Stimulated activated CD4-positive, alpha-beta T cell treated with anti-CD3 and anti-CD28 coated beads, Interleukin-4, amount 100 ng/mL, for 4 hours (primary cell): ENCODE measurements at places on chromosomes 11 and 22.

DNA sequence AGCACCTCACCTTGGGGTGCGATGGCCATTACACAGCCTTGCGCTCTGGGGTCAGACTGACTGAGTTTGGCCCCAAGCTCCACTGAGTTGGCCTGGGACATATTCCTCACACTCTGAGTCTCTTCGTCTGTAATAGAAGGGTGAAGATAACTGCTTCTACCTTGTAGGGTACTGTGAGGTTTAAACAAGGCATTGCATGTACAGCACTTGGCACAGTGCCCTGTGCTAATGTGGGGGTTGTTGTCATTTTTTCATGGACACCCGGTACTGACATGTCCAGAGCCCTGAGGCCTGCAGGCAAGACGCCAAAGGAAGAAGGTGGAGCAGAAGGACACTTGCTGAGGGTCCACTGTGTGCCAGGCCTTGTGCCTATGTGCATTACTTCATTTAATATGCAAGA lies 50.7 kb downstream of the OTOG start:
- DNase-seq = no peak

- no peak for DNase-seq
Observed at GRCh38 chr22:38111925-38112355, 1.5 kb upstream of the BAIAP2L2 start.

- DNase-seq = no peak
Observed at GRCh38 chr11:32396331-32396730, 39.0 kb downstream of the WT1 start.

GRCh38 chr22:26481112-26481693 lies 2.4 kb downstream of the HPS4 start:
- DNase-seq = no peak

DNA sequence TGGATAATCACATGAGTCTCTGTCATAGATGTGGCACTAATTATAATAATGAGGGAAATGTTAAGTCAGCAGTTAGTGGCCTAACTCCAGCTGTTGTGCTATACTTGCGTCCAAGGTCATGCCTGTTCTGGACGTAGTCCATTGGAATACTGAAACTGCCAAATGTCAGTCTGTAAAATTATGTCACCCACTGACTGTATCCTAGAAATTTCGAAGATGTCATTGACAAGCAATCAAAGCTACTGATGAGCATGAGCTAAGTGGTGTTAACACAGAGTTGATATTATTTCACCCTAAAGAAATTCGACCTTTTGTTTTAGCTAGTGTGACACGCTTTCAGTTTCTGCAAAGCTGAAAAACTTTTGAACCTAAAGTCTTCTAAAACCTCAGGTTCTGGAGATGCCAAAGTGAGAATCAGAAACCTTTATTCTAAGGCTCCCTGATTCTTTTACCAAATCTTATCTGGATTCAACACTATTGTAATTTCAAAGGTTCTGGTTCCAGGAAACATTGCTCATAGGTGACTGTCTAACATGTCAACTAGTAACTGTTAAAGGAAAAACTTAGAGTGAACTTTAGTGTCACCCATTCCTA lies 14.9 kb upstream of the ME3 start:
- DNase-seq = no peak

DNA sequence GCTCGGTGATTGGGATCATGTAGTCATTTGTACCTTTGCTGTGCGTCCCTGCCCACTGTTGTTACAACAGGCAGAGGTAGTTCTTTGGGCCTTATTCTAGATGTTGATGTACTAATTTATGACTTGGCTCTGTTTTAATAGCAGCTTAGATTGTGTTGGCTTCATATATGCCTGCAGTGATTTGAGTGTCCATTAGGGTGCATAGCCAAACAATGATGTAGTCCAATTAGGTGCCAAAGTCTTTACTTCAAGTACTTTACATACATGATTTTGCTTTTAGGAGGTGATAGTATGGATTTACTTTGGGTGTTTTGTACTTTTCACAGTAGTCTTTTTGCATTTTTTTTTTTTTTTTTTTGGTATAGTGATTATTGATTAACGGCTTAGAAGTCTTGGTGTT lies 46.4 kb downstream of the PPP6R3 start:
- DNase-seq = no peak

GRCh38 chr11:117772360-117772759 lies 24.7 kb downstream of the DSCAML1 start:
- DNase-seq = no peak

DNA sequence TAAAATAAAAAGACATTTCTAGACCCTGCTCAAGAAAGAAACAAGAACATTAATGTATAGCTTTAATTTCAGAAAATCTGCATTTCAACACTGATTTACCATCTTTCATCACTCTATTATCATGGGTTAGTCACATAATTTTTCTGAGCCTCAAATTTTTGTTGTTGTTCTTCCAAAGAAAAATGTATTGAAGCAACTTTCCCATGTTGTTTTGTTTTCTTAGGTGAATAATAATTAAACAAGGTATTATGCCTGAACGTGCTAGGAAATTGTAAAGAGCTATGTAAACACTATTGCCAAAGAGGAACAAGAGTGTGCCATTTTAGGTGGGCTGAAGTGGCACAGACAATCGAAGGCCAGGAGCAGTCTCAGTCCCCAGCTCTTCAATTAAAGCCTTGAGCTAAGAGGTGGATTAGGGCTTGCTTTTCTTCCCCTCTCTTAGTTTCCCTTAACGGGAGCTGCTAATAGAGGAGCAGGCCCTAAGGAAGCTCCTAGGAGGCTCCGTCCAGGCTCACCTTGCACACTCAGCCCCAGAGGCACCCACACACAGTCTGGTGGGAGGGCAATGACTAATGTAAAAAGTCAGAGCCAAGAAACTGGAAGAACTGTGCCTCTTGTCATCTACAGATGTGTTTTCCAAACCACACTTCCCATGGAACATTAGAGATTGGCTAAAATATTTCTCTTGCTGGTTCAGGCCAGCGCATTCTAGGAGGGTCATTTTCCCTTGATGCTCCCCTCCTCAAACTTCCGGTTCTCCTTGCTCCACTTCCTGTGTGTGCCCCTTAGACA lies 8.8 kb upstream of the UBASH3B start:
- no peak for DNase-seq

DNA sequence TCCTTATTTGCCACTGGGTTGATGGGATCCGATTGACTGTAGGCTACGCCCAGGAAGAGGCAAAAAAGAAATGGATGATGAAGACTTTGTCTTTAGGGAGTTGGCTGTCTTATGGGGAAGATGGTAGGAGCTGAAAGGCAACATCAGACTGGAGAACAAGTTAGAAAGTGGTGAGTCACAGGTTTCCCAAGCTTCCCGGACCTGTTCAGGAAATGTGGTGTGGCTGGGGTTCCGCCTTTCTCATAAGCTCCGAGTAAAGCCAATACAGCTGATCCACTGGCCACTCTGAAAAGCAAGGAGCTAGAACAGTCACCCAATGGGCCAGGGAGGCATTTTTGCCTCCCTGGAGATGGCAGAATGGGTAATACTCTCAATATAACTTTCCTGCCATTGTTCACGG lies 194.5 kb downstream of the SNX19 start:
- no peak for DNase-seq

DNA sequence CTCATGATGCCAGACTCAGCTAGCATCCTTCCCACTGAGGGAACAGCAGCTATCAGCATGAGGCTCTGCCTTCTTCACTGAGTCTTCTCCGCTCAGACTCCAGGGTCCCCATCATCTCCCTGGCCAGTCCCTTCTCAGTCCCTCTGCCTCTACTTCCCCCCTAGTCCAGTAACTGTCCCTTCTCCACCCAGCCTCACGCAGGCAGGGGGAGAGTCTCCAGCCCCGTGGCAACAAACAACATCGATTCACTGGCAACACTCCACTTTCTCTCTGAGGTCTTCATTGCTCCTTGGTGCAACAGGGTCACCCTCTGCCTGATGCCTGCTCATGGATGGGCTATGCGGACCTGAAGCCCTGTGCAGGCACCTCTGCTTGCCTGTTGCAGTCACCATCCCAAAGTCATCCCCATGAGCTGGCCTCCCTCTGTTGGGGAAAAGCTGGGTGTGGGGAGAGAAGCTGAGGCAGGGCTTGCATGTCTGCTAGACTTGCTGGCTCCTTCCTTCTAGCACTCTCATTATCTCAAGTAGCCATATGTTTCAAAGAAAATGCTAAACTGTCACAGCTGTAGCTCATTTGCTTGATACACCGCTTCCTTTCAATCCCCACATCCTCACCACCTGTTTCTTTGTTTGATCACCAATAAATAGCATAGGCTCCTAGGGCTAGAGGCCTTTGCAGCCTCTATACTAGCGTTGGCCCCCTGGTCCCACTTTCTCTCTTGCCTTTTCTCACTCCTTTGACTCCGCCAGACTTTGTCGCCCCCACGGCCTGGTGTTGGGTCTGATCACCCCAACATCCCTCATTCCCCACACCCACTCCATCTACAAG lies 4.3 kb upstream of the BCR start:
- DNase-seq = no peak

DNA sequence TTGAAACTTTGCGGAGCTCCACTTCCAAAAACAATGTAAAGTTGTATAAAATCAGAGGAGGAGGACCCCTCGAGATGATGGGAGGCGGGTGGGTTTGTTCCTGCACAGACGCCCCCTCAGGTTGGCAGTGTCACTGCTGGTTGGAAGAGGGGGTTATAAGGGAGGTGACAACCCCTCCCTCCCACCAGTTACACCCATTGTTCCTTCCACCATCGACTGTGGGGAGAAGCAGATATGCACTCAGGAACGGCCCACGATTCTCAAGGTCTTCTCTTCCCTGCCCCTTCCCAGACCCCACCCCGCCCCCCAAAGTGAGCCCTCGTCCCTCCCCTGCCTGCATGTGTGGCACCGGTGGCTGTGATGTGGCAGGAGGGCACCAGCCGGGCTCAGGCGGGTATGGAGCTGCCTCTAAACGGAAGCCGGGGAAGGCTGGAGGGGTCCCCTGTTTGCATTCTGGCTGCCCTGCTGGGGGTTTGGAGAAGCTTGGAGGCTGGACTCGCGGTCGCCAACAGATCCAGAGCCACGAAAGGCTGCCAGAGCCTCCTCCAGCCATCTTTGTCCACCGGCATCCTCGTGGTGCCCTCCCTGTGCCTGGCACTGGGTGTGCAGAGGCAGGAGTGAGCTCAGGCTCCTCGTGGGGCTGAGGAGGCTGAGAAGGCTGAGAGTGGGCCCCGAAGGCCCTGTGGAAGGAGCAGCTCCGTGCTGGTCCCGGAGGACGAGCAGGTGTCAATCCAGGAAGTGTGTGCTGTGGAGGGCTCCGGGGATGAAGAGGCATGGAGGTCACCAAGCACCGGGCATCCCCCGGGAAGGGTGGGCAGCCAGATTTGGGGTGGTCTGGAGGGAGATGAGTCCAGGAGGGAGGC lies 778 bp downstream of the KDELR3 start:
- no peak for DNase-seq

DNA sequence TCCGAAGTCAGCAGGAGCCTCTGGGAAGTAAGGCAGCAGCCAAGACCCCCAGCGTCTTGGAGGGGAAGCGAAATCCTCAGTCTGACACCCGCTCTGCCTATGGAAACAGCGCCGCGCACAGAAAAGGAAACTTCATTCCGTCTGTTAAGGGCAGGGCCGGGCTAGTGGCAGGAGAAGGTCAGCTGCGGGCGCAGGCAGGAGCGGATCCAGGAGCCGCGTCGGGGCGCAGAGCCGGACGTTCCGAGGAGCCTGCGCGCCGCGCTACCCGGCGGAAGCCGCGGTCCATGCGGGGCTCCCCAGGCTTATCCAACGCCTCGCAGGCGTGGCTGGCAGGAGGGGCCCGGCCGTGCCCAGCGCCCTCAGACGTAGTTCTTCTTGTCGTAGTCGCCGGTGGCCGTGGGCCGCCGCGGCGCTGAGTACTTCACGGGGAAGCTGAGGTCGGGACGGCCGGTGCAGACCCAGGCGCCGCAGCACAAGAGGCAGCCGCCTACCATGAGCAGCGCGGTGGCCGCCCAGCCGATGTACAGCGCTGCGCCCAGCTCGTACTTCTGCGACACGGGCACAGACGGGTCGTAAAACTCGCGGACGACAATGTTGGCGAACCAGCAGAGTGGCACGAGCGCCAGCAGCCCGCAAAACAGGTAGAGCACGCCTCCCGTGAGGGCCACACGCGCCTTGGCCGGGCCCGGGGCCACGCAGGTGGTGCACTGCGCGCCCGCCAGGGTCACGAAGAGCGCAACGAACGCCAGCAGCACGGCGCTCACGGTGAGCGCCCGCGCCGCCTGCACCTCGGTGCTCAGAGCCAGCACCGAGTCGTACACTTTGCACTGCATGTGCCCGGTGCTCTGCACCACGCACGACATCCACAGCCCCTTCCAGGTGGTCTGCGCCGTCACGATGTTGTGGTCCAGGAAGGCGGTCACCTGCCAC lies 705 bp downstream of the CLDN5 start:
- DNase-seq = no peak

GRCh38 chr11:114099392-114100178 lies 40.1 kb downstream of the ZBTB16 start:
- DNase-seq = no peak
